ENCODE measurements at places on chromosomes 6 and 20.

DNA sequence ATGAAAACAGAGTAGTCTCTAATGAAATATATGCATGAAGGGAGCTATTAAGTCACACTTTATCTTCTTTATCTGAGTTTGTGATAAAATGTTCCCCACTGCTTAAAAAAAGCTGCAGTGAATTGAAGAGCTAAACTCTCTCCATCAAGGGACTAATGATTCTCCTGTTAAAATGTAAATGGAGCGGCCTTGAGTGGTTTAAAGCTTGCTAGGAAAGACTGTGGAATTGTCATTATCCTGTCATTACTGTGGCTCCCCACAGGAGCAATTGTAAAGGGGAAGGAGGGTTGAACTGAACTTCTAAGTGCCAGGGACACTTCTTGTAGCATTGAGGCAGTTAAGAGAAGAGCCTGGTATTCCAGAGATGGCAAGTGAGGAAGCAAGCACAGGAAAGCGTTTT, 17.3 kb upstream of the CNR1 start:
- DNase-seq = no peak

DNA sequence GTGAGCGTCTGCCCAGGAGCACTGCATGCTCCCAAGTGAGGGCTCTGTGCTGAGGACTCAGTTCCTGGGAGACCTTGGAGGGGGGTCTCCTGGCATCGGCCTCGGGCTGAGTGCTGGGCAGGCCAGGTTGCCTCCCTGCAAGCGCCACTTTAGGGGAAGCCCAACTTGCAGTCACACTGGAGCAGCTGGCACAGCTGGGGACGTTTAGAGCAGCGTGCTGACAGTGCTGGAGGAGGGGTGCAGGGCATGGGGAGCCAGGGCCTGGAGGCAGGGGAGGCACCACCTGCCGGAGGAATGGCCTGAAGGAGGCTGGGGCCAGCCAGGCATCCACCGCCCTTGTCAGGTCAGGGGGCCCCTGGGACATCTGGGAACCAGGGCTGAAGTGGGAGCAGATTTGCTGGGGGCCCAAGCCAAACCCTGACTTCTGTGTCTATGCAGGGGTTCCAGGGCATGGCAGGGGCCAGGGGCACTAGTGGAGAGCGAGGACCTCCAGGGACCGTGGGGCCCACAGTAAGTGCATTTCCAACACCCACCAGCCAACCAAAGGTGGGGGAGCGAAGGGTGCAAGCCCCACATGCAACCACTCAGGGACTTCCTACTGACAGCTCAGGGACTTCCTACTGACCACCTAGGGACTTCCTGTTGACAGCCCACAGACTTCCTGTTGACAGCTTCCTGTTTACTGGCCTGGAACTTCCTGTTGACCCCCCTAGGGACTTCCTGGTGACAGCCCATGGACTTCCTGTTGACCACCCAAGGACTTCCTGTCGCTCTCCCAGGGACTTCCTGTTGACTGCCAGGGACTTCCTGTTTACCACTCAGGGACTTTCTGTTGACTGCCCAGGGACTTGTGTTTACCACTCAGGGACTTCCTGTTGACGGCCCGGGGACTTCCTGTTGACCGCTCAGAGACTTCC, 33.6 kb downstream of the COL20A1 start:
- DNase-seq = no peak

- DNase-seq = peak; percentile 68
Measured at GRCh38 chr20:53866794-53867740, 203.3 kb downstream of the BCAS1 start.

DNA sequence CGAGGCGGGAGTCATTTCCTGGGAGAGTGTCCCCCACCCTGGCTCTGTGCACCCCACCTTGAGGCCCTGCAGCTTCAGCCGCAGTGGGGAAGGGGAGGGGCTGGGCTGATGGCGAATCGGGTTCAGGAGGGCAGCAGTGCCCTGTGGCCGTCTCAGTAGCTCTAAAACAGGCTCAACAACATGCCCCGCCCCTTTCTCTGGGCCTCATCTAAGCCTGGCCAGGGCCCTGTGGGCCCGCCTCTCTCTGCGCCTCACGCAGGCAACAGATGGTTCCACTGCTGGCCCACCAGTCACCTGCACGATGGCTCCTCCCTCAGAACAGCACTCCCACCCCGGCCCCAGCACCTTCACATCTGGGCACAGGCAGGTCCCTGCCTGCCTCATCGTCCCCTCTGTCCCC, 30.2 kb downstream of the CHRNA4 start:
- DNase-seq = no peak

DNA sequence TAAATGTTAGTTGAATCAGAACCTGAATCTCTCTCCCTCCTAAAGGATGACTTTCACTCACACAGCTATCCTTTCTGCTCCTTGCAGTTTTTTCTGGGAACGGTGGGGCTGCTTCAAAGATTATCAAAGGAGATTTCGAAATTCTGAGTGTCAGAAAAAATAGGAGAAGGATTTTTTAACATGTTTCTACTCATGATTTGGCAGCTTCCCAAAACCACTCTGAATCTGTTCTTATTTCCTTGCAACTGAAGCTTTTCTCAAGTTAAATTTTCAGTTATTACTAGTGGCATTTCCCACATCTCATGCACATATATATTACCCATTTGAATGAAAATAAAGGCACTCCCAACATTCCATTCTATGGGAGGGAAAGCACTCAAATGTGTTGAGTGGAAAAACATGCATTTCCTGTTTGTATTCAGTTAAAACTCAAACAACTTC, 123.6 kb downstream of the LCA5 start:
- peak; percentile 43 for DNase-seq

GRCh38 chr6:15501826-15502445, 160.9 kb downstream of the DTNBP1 start:
- peak; percentile 43 for DNase-seq

GRCh38 chr6:168844821-168845609, 404.0 kb downstream of the SMOC2 start:
- no peak for DNase-seq

- no peak for DNase-seq
Measured at GRCh38 chr6:136618086-136618485, 67.9 kb upstream of the MAP7 start.

GRCh38 chr20:34271956-34272355, 30.7 kb downstream of the ASIP start:
- DNase-seq = peak; percentile 28

GRCh38 chr6:146902846-146903245, 301.4 kb upstream of the STXBP5 start:
- peak; percentile 64 for DNase-seq

- DNase-seq = peak; percentile 10
Measured at GRCh38 chr6:161837854-161838253, 564.0 kb upstream of the AGPAT4 start.

- DNase-seq = peak; percentile 38
Measured at GRCh38 chr20:48131581-48131980, 346.3 kb upstream of the SULF2 start.

DNA sequence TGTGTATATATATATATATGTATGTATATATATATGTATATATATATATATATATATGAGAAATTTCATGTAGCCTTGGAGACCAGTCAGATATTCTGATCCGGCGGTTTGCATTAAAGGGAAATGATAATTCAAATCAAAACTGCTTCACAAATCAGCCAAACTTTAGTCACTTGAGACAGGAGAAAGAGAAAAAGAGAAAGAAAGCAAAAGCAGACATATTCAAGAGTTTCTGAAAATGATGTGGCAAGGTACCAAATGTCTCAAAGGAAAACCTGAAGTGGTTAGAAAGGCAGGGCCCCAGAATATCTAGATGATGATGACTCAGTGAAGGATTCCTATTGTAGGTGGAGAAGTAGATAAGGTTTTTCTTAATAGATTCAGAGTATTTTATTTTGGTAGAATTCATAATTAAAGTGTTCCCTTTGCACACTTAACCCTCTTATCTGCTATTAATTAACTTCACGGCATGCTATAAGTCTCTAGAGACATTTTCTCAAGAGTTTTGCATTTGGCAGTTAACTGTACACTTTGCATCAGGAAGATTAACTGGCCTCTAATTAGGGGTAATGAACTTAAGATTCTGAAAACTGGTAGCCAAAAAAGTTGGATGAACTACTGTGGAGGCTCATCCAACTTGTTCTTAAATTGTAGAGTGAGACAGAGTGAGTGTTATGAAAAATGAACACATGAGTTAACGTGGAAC, 50.1 kb upstream of the ASF1A start:
- DNase-seq = no peak

DNA sequence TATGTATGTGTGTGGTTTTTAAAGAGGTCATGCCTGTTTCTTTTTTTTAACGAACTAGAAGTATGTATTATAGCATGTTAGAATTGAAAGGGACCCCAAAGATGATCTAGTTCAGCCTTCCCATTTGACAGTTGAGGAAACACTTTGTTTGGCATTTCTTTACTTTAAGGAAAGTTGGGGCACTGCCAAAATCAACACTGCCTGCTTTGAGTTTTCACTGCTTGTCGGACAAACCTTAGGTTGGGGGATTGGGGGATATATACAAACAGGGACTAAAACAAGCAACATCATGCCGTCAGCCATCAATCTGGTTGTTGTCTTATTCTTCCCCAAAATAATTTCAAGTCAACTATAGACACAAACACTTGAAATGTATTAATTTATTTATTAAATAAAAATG, 14.1 kb upstream of the CALHM6 start:
- DNase-seq = peak; percentile 59

DNA sequence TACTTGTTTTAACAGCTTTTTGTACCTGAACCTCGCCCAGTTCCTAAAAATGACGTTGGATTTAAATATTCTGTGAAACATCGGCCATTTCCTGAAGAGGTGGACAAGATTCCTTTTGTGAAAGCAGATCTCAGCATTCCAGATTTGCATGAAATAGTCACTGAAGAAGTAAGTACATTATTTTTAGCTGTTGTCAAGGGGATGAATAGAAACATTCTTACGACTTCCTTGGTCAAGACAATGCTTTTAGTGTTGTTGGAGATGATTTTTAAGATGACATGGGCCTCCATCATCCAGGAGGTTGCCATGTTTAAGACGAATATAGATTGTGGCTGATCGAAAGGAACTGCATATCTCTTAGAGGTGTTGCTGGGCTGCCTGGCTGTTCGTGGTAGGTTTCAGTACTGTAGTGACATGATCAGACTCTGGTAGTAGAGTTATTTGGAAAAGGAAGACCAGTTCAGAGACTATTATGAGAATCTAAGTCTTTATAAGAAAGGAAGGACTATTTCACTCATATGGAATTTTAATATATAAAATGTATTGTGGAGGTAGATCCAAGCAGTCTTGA, 29.9 kb upstream of the ADIG start:
- no peak for DNase-seq

DNA sequence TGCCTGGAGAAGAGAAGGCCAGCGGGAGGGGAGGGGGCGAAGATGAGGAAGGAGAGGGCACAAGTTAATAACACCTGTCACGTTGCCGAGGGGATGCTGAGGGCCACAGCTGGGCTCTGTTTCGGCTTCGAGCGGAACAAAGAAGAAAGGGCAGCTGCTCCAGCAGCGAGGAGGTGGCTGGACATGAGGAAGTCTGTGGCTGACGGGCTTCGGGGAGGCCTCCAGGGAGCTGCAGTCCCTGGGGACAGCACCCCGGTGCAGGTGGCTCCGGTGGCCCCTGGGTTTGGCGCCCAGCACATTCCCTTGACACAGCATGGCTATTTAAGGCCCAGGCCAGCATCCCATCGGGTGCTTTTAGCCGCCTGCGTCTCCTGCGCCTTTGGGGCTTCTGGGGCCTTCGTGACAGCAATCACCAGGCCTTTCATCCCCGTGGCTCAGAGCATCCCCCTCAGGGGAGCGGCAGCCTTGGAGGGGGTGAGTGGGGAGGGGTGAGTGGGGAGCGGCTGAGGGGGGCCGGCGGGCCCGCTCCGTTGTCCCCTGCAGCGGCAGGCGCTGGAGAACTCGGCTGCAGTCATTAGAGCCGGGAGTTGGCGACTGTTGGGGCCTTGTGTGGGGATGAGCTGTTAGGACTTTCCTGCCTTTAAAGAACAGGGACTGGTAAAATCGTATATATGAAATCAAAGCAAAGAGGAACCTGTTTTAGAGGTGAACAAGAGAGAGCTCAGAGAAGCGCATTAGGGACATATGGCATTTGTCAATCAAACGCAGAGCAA, 99.0 kb downstream of the TMEM242 start:
- DNase-seq = no peak

- no peak for DNase-seq
Measured at GRCh38 chr6:157561414-157561790, 180.4 kb downstream of the ZDHHC14 start.

DNA sequence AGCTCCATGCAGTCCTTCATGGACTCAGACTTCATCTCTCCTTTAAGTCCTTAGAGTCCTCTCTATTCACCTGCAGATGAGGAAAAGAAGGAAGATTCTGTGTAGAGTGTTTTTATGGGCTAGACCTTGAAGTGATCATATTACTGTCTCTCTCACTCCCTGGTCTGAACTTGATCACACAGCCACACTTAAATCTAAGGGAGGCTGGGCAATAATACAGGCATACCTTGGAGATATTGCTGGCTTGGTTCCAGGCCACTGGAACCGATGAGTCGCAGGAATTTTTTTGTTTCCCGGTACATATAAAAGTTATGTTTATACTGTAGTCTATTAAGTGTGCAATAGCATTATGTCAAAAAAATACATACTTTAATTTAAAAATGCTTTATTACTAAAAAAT, 59.2 kb upstream of the FOXO3 start:
- DNase-seq = no peak

GRCh38 chr6:168035661-168036545, 38.4 kb downstream of the KIF25 start:
- peak; percentile 88 for DNase-seq

GRCh38 chr6:132919045-132919860, 104.9 kb downstream of the RPS12 start:
- DNase-seq = peak; percentile 91

GRCh38 chr6:168663041-168663440, 222.1 kb downstream of the SMOC2 start:
- no peak for DNase-seq

GRCh38 chr20:57652606-57653545, 32.6 kb upstream of the ZBP1 start:
- no peak for DNase-seq

DNA sequence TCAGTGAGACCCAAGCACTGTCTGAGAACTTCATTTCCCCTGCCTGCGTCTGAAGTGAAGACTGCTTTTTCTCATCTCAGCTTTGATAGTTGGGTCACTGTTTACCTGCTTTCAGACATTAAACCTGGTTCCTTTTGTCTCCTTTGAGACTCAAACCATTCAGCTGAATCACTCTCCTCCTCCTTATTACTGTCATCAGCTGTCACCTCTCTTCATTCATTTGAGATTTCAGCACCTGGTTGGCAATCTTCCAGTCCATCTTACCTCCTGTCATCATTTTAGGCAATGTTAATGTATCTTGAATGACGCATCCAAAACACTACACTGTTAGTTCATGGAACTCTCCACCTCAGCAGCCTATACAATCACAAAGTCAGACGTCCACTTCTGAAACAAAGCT, 34.3 kb upstream of the SOX4 start:
- no peak for DNase-seq

GRCh38 chr6:90098001-90098531, 198.6 kb downstream of the BACH2 start:
- DNase-seq = peak; percentile 41

DNA sequence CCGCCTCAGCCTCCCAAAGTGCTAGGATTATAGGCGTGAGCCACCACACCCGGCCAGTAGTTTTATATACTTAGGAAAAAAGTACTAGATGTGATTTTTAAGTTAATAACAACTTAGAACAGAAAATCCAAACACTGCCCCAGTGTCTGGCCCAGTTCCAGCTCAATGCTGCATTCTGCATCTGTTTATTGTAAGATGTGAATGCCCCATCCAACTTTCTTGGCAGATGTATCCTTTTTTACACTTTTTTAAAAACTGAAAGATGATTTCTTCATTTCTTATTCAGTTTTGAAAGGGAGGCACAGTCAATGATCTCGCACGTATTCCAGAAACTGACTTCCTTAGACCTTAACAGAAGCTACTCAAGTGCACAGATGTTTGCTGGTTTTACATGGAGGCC, 85.6 kb upstream of the SRSF6 start:
- DNase-seq = no peak

- no peak for DNase-seq
Measured at GRCh38 chr6:8940356-8940755, 505.0 kb upstream of the SLC35B3 start.
